ENCODE measurements at places on chromosomes 12 and 14.

DNA sequence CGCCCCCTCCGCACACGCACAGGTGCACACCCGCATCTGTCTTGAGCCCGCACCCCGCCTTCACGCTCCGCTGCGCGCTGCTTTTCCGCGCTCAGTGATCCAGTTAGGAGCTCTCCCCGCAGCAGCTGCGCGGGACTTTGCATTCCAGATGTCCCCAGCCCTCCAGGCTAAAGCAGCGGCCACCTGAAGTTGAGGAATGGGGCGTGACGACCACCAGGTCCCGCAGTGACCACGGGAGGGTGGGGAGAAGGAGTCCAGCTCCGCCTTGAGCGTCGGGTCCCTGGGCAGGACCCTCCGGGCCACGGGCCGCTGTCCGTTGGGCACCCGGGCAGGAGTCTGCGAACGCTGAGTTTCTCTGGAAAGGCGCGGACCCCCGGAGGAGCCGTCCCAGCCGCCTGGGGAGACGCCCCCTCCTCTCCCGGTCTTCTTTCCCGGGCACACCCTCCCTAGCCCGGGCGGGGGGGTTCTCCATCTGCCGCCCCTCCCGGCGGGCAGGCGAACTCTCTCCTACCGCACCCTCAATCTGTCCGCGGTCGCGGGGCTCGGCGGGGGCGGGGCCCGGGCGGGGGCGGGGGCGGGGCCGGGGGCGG, 334 bp upstream of the TMEM132C start:
- no peaks in the 10 kb centered on the region for H3K4me1 ChIP-seq
- no peak overlapping the region for H3K4me3 ChIP-seq
- no peaks in the 10 kb centered on the region for H3K36me3 ChIP-seq
- no peak overlapping the region for H3K27ac ChIP-seq

DNA sequence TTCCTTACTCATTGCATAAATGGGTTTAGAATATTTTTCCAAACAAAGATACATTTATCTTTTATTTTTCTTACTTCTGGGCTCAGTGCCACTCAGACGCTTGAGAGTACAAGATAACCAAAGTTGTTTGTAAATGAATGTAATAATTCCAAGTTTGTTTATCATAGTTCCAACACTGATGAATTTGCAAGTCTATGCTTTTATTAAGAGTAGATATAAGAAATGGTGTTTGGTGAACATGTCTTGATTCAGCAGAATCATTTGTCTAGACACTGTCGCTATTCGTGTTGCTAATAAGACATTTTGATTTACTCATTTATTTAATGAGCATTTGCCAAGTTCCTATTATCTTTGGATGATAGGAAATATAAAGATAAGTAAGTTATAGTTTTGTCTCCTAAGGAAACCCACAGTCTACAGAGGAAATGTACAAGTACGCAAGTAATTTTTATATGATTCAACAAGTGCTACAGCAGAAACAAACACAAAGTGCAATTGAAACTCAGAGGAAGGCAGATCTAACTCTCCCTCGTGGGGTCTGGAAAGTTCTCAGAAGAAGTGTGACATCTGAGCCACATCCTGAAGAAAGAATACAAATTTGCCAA, 132.8 kb upstream of the FSCB start:
- H3K4me3 ChIP-seq = no peak overlapping the region
- H3K36me3 ChIP-seq = no peaks in the 10 kb centered on the region
- no peaks in the 10 kb centered on the region for H3K4me1 ChIP-seq
- no peak for DNase-seq

- H3K36me3 ChIP-seq = peaks cover 9% of the 10 kb centered on the region
- H3K4me1 ChIP-seq = peaks cover 17% of the 10 kb centered on the region
- no peak for DNase-seq
- no peak overlapping the region for H3K27ac ChIP-seq
Measured at GRCh38 chr14:74652541-74652940, 40.5 kb upstream of the LTBP2 start.

- H3K4me3 ChIP-seq = peak overlapping the region; percentile 87
- DNase-seq = no peak
- H3K36me3 ChIP-seq = peaks cover 17% of the 10 kb centered on the region
- peaks cover 25% of the 10 kb centered on the region for H3K4me1 ChIP-seq
Measured at GRCh38 chr12:25251769-25252168, 1.0 kb upstream of the KRAS start.

DNA sequence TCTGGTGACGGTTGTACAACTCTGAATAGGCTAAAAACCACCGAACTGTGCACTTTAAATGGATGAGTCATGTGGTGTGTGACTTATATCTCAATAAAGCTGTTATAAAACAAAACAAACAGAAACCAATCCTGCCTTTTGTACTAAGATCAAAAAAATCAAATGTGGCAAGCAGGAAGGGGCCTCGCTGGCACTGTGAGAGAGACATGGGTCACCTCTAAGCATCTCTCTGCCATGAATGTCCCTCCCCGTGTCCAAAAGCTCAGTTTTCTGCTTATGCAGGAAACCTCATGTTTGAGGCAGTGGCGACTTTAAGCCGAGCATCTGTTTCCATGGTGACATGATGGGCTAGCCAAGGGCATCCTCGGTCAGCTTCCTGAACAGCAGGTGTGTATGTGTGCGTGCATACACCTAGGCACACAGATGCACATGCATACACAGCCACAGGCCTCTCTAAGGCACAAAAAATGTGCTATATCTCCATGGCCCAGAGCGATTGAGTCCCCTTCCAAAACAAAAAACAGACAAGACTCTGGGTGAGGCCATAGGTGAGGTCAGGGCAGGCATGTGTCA, 44.4 kb downstream of the ARL6IP4 start:
- no peak overlapping the region for H3K4me3 ChIP-seq
- no peaks in the 10 kb centered on the region for H3K36me3 ChIP-seq
- H3K4me1 ChIP-seq = peaks cover under 1% of the 10 kb centered on the region
- DNase-seq = no peak
- H3K27me3 ChIP-seq = no peaks in the 10 kb centered on the region

DNA sequence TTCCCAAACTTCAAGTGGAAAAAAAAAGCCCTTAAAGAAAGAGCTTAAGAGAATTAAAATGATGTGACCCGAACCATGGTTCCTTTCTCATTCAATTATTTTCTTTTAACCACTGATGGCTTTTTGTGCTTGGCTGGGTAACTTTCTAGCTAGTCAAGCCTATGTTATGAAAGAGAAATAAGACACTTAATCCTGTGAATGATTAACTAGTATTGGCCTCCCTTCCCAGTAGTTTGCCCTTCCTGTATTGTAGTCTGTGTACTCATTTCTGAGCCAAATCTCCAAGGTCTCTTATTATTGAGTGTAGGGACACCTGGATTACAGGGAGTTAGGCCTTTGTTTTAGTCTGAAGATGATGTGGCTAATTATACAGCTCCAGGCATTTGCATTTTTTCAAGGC, 353.0 kb downstream of the RAD51B start:
- no peaks in the 10 kb centered on the region for H3K27me3 ChIP-seq
- H3K36me3 ChIP-seq = no peaks in the 10 kb centered on the region
- H3K4me1 ChIP-seq = no peaks in the 10 kb centered on the region

DNA sequence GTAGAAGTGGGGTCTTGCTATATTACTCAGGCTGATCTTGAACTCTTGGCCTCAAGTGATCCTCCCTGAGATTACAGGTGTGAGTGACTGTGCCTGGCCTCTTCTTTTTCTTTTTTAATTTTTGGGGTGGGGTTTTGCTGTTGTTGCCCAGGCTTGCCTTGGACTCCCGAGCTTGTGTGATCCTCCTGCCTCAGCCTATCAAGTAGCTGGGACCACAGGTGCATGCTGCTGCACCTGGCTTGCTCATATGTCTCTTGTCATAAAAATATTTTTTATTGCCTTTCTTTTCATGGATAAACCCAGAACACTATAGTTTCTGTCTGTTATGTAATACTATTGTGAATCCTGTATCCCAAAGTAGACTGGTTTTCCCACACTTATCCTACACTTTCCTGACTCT, 26.0 kb downstream of the SCYL2 start:
- no peak for DNase-seq
- peaks cover 4% of the 10 kb centered on the region for H3K4me1 ChIP-seq
- H3K36me3 ChIP-seq = peaks cover 15% of the 10 kb centered on the region
- H3K27ac ChIP-seq = no peak overlapping the region
- no peak overlapping the region for H3K4me3 ChIP-seq
- no peaks in the 10 kb centered on the region for H3K27me3 ChIP-seq

- peaks cover 40% of the 10 kb centered on the region for H3K27me3 ChIP-seq
- H3K4me3 ChIP-seq = peak within 1 kb of the TSS; percentile 55
- H3K36me3 ChIP-seq = no peaks in the 10 kb centered on the region
- no peak for DNase-seq
- no peak within 1 kb of the TSS for H3K27ac ChIP-seq
- no peaks in the 10 kb centered on the region for H3K4me1 ChIP-seq
Measured at GRCh38 chr14:67532998-67533753, at the start of gene PLEKHH1. TSS of gene PLEKHH1 (plus strand) at chr14:67533290. CDS start at chr14:67541868, 8,578 bp downstream.

GRCh38 chr12:113980537-113981337, 14.6 kb upstream of the RBM19 start:
- no peaks in the 10 kb centered on the region for H3K4me1 ChIP-seq
- peaks cover 51% of the 10 kb centered on the region for H3K27me3 ChIP-seq
- H3K4me3 ChIP-seq = no peak overlapping the region
- DNase-seq = no peak
- no peaks in the 10 kb centered on the region for H3K36me3 ChIP-seq

GRCh38 chr12:127077262-127078045, 1189.5 kb upstream of the TMEM132C start:
- H3K27ac ChIP-seq = no peak overlapping the region
- no peaks in the 10 kb centered on the region for H3K36me3 ChIP-seq
- H3K27me3 ChIP-seq = peaks cover 49% of the 10 kb centered on the region
- H3K4me3 ChIP-seq = no peak overlapping the region
- DNase-seq = no peak
- no peaks in the 10 kb centered on the region for H3K4me1 ChIP-seq

DNA sequence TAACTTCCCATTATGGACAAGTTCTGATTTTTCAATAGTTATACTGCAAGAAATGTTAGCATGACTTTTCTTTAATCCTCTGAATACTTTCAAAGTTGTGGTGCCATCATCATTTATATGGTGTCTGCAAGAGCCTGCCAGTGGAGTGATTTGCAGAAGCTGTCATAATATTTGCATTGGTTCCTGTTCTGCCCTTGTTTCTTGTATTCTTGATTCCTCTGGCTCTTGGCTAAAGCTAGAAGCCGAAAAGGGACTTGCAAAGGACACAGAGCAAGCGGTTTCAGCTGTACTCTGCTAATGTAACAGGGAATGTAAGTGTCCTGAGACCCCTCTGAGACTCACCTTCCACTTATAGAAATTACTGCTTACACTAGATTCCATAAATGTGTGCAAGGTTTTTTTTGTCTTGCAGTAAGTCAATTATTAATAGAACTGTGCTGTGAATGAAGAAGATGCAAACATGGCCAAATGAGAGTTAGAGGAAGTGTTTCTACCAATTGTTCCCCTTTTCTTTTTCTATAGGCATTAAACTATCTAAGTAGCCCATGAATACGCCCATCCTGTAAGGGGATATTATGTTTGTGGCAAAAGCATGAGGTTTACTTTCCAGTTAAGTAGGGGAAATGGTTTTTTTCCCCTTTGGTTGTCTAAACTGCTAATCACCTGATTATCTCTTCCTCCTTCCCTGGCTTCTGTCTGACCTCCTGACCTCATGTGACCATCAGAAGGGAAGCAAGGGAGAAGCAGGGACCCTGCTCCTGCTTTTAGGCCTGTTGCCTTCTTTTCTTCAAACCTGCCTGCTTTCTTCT, 5.3 kb downstream of the DYRK4 start:
- H3K4me1 ChIP-seq = no peaks in the 10 kb centered on the region
- no peaks in the 10 kb centered on the region for H3K27me3 ChIP-seq
- H3K4me3 ChIP-seq = no peak overlapping the region
- no peaks in the 10 kb centered on the region for H3K36me3 ChIP-seq
- no peak for DNase-seq
- no peak overlapping the region for H3K27ac ChIP-seq

DNA sequence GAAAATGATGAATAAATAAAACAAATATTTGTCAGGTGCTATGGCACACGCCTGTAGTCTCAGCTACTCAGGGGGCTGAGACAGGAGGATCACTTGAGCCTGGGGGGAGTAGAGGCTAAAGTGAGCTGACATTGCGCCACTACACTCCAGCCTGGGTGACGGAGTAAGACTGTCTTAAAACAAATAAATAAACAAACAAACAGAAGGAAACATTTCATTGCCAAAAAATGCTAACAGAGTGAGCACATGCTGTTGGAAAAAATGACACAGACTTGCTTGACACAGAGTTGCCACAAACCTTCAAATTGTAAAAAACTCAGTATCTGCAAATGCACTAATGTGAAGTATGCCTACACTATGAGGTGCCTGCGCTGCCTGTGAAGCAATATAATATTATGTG, 50.8 kb upstream of the AP4S1 start:
- H3K27me3 ChIP-seq = no peaks in the 10 kb centered on the region
- no peak overlapping the region for H3K27ac ChIP-seq
- peaks cover 58% of the 10 kb centered on the region for H3K4me1 ChIP-seq
- no peak overlapping the region for H3K4me3 ChIP-seq

DNA sequence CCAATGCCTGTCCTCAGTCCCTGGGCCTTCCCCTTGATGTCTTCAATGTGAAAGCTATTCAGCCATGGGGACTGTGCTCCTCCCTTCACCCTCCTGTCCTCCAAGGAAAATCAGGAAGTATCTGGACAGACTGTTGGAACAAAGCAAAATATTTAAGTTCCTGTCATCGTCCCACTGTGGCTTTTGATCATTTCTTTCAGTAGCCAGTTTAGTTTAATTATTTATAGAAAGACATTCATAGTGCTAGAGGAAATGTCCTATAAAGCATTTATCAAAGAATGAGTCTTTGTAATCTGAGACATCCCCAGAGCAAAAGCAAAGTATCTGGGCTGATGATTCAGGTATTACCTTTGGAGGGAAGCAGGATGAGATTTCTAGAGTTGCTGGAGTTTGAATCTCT, 254.1 kb downstream of the NRXN3 start:
- H3K4me1 ChIP-seq = no peaks in the 10 kb centered on the region
- no peaks in the 10 kb centered on the region for H3K36me3 ChIP-seq
- no peak for DNase-seq

DNA sequence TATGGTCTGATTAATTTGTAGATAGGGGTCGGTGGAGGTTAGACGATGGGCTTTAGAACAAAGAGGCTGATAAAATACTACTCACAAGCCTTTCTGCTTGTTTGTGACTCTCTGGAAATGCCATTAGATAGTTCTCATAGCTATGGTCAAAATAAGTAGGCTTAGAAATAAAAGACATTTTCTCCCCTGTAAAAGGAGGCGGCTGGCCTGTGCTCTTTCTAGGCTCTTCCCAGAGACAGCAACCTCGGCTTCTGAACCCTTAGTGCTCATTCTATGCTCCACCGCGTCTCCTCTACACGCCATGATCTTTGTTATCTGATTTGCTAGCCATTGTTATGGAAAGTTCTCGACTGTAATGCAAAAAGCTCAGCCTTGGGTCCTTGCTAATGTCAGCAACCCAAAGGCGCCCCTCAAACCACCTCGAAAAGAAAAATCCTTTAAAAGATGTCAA, 64.5 kb downstream of the CRADD start:
- peak overlapping the region; percentile 56 for H3K27ac ChIP-seq
- DNase-seq = no peak
- H3K4me3 ChIP-seq = peak overlapping the region; percentile 84
- H3K27me3 ChIP-seq = peaks cover 11% of the 10 kb centered on the region

- H3K27ac ChIP-seq = peak overlapping the region; percentile 53
- peaks cover 20% of the 10 kb centered on the region for H3K36me3 ChIP-seq
- H3K4me1 ChIP-seq = peaks cover 27% of the 10 kb centered on the region
- no peak overlapping the region for H3K4me3 ChIP-seq
- peaks cover 99% of the 10 kb centered on the region for H3K27me3 ChIP-seq
Measured at GRCh38 chr12:53983568-53983949, 1.4 kb upstream of the HOXC10 start.

- H3K27me3 ChIP-seq = no peaks in the 10 kb centered on the region
- H3K36me3 ChIP-seq = peaks cover 44% of the 10 kb centered on the region
- no peak overlapping the region for H3K27ac ChIP-seq
- H3K4me3 ChIP-seq = no peak overlapping the region
Measured at GRCh38 chr14:24438223-24439097, 4.1 kb downstream of the SDR39U1 start.
